ENCODE measurements at places on chromosomes 7 and 10.

- DNase-seq, result no peak
Observed at GRCh38 chr7:50387351-50387750, 62.8 kb downstream of the FIGNL1 start.

DNA sequence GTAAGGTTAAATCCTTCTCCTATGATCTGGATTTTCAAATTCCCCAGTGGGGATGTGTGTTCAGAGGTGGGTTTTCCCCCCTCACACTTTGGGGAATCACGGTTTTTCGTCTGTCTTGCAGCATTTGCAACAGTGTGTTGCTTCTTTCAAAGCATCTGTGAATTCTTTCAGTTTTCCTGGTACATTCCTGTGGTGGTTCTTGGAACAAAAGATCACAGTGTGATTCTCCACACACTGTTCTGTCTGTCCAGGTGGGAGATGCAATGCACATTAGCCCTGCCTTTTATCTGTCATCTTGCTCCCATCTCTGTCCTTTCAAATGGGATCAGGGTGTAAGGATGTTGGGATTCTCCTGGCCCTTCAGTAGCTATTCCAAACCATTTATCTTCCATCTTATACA is 11.8 kb downstream of the AGK start:
- no peak for DNase-seq

- no peak for DNase-seq
Observed at GRCh38 chr10:124062390-124062789, 31.0 kb downstream of the CHST15 start.

DNA sequence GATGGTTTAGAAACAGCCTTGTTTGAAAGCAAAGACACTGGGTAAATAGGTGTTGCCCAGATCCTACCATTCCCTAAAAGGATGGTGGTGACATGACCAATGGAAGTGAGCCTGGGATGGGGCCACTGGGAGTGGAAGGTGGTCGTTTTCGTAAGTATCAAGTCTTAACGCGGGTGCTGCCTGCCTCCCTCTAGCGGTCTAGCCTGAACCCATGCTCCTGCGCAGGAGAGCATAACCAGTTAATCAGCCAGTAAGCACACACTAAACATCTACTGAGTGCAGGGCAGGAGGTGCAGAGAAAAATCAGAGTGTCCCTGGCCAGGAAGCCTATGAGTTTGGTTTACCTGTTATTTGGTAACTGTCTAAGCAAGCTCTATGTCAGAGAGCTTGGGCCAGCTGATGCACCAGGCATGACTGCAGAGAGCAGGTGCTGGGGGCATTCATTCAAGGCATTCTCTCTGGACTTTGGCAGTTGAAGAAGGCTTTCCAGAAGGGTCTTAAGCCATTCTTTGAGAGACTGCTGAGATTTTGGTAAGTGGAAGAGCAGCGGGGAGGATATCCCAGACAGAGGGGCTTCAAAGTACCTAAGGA is 930 bp downstream of the GARIN1A start:
- DNase-seq, result no peak

- no peak for DNase-seq
Observed at GRCh38 chr10:28783087-28783486, 105.8 kb downstream of the BAMBI start.

All from HS-27A (cell line).